T-helper 1 cell (primary cell): ENCODE measurements at places on chromosomes 5 and 9.
A peak's percentile ranks its signal among the peaks of the same experiment; 100 is the strongest.

GRCh38 chr5:132277971-132278853 is 16.0 kb upstream of the SLC22A4 start:
- DNase-seq = no peak

- no peak for DNase-seq
Observed at GRCh38 chr9:20929276-20929675, 102.2 kb downstream of the HACD4 start.

DNA sequence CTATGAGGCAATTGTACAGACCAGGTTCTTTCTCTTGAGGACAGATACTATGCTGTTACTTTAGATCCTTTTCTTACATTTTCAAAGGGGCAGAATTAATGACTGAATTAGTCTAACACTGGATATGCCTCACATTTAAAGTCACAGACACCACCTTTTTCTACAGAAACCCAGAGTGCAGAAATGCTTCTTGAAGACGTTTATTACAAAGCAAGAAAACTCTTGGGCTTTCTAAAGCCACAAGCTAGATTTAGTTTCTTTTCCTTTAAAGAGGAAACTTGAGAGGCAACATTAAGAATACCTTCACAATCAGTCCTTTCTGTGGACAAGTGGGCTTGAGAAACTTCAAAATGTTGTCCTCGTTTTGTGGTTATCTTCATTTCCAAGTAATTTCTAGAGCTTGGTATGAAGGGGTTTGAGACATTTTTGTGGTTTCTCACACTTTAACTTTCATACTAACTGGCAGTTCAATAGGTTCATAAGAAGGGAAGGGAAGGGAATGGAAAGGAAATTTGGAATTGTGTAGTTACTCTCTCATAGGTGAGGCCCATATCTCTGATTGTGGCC is 527.4 kb downstream of the RASEF start:
- DNase-seq = no peak

- DNase-seq = no peak
Observed at GRCh38 chr5:82847562-82847961, 229.6 kb downstream of the TMEM167A start.

DNA sequence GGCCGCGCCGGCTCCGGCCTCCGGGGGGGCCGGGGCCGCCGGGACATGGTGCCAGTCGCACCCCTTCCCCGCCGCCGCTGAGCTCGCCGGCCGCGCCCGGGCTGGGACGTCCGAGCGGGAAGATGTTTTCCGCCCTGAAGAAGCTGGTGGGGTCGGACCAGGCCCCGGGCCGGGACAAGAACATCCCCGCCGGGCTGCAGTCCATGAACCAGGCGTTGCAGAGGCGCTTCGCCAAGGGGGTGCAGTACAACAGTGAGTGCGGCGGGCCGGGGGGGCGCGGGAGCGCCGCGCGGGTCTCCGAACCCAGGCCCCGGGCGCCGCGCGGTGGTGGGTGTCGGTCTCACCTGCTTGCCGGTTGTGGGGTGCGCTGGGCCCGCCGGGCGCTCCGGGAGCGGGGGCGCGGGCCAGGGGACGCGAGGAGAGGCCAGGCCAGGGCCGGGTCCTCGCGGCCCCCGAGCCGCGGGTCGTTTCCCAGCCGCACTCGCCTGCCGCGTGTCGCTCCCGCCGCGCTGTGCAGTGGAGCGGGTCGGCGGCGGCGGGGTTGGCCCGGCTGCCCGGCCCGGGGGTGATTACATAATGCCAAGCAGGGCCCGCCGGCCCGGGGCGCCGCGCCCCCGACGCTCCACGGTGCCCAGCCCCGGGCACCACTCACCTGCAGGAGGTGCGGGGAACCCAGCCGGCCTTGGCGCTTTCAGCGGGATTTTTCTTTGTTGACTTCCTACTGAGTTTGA is 492 bp downstream of the RABL6 start:
- no peak for DNase-seq

- no peak for DNase-seq
Observed at GRCh38 chr5:137470111-137470920, 28.8 kb downstream of the SPOCK1 start.

- no peak for DNase-seq
Observed at GRCh38 chr9:85053206-85053786, 383.8 kb downstream of the NTRK2 start.

GRCh38 chr9:133990366-133991213 is 1.5 kb downstream of the VAV2 start:
- DNase-seq = no peak

DNA sequence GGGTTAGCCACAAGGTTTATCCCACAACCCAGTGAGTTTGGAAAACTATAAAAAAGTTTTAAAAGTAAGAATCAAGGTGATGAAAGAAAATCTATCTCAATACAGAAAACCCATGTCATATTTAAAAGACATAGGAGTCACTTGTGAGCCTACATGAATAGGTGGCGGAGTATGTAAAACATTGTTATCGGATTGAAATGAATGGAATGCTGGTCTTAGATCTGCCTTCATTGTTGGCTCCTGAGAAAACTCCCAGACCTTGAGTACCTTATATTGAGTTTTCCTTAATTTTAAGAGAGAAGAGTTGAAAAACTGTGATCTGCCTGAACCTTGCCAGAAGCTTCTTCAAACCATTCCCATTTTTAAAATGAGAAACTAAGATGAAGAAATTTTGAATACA is 551.1 kb downstream of the EFNA5 start:
- no peak for DNase-seq

DNA sequence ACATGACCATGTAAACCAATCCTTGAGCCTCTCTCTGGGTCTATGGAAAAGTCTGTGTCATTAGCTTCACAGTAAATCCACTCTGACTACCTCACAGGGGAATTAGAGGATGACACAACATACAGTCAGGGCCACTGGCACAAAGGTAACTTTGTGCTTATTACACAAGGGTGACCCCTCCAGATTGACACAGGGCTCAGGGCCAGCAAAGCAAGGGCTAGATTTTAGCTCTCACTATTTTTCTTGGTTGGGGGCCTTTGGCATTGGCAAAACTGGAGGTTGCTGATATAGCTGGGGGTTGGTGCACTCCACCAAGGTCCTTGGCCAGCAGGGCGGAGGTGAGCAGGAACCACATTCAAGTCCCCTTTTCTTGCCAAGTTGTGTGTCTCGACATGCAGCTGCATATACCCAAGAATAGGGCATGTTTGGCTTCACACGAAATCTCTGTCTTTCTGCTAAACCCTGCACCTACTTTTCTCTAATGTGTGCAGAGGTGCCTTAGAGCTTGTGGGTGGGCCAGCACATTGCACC is 15.2 kb upstream of the OSMR start:
- DNase-seq = no peak

GRCh38 chr5:56314529-56314928 is 81.4 kb upstream of the ANKRD55 start:
- DNase-seq = no peak

DNA sequence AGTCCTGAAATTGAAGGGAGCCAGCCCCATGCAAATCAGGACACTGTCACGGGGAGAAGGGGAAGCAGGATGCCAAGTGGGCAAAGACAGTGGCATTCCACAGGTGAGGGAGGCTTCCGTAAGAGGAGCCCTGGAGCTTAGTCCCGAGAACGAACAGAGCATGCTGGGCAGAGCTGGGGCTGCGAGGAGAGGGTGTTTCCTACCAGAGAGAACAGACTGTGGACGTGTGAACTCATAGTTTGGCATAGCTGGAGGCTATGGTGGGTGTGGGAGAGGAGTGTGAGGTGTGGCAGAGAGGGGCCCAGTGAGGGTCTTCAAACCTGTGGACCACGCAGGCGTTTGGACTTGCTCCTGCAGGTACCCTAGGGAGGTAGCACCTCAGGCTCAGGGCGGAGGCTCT is 102.8 kb upstream of the SMIM23 start:
- DNase-seq = no peak

GRCh38 chr5:88663793-88664216 is 219.2 kb downstream of the MEF2C start:
- no peak for DNase-seq

DNA sequence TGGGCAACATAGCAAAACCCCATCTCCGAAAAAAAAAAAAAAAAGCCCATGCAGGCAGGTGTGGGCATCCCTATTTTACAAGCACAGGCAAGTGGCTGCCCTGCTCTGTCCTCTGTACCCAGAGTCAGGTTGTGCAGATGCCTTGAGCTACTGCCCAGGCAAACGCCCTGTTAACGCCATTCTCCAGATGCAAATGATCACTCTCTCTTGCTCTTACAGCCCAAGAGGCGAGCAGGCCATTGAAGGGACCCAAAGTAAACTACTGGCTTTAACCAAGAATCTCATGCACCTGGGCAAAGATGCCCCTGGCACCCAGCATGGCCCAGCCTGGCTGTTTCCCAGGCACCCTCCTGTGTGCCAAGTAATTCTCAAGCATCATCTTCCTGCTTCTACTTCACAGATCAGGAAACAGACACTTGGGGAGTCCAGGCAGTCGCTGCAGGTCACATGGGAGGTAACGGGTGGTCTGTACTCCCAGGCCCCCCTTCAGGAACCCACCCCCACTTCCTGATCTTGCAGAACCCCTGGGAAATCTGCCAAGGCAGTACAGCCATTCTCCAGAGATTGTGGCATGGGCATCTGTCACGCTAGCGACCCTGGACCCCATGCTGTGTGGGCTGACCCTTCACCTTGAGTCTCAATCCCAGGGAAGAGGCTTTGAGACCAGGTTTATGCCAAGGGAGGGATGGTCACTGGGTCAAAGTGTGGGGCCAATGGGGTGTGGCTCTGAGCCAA is 14.2 kb downstream of the EEIG1 start:
- no peak for DNase-seq

GRCh38 chr5:26791433-26791832 is 247.0 kb downstream of the CDH9 start:
- DNase-seq = no peak

GRCh38 chr5:58708456-58708855 is 125.6 kb downstream of the RAB3C start:
- DNase-seq = no peak

DNA sequence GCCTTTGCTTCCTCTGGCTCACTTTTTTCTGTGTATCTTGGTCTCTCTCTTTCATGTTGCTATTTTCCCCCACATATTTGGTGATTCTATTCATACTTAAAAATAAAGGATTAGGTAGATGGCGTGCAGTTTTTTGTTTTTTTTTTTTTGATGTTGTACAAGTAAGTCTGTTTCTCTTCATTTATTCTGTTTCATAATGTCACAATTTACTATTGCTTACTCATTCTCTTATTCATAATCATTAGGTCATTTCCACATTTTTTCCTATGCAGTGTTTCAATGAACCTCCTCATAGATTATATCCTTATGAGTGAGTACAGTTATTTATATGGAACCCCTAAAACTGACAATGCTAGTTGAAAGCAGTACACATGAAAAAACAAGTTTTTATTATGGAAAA is 136.3 kb downstream of the APBA1 start:
- no peak for DNase-seq

GRCh38 chr9:134546746-134547145 is 94.9 kb upstream of the COL5A1 start:
- DNase-seq = no peak

GRCh38 chr9:17134396-17135294 is at the start of gene CNTLN:
Gene CNTLN (plus strand): TSS chr9:17135040. CDS start chr9:17135066, 26 bp downstream.
- no peak for DNase-seq

GRCh38 chr9:8856396-8857067 is 1057.0 kb upstream of the DMAC1 start:
- no peak for DNase-seq

DNA sequence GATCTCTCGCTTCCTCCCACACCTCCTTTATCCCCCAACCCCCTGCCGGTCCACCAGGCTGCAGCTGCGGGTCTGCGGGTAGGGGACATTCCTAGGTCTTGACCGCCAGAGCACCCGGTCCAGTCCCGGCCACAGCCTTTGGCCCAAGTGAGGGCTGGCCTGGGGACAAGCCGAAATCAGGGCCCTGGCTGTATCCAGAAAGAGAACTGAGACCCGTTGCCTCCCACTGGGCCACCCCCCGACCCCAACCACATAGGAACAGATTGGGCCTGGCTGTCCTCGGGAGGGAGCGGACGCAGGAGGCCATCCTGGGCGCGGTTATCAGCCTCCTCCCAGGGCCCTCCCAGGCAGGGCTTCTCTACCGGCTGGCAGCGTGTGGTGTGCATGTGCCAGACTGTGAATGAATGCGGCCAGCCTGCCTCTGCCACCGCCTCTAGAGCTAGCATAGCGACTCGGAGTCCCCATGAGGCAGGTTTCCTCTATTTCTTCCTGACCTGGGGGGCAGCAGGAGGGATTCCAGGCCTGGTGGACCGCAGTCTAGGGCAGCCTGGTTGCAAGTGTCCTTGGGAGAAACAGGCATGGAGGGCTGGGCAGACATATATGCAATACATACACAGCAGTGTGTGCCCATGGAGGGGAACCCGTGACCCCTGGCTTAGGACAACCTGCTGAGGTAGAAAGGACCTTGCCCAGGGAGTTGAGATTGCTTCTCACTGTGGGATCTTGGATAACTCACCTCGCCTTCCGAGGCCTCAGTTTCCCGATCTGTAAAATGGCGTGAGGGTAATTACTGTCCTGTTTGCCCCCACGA is 1.2 kb downstream of the N4BP3 start:
- DNase-seq = peak; percentile 37

DNA sequence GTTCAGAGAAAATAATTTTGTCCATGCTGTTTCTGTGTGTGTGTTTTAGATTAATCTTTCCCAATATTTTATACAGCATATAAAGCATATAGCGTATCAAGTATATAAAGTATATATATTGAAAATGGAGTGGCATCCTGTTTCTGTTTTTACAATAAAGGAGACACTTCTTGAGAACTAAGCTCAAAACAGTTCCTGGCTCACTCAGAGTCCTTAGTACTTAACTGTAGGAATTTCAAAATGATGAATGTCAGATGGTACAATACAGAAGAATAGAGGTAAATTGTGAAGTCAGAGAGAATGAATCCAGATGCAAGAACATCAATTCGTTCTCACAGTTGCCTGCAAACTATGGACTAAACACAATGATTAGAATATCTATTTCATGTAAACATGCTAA is 68.7 kb upstream of the TAS2R1 start:
- no peak for DNase-seq

GRCh38 chr9:116260531-116260930 is 106.9 kb downstream of the PAPPA start:
- DNase-seq = no peak

DNA sequence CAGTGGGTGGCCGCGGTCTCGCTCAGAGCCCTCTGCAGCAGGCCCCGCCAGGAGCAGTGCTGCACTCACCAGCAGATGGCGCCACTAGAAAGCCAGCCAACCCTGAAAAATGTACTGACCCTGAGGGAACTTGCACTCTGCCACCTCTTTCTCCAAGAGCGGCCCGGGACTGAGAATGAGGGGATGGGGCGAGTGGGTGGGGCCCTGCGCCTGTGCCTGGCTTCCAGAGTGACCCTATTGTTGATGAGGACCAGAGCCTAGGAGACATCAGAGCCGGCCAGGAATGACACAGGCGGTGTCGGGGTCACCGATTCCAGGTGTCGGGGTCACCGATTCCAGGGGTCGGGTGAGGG is 2.9 kb upstream of the IL17B start:
- DNase-seq = peak; percentile 62

GRCh38 chr9:125760537-125760936 is 13.4 kb downstream of the PBX3 start:
- DNase-seq = no peak

DNA sequence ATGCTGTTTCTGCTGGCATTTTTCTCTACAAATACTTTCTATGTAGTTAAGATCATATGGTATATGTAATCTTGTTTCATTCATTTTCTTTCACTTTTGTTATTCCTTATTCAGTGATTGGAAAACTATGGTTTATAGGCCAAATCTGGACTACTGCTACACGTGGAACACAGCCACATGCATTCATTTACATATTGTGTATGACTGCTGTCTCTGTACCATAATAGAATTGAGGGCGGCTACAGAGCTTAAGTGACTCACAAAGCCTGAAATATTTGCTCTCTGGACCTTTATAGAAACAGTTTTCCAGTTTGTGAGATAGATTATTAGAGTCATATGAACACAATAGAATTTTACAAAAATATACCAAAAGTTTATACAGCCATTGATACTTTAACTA is 133.6 kb upstream of the CDKN2B start:
- no peak for DNase-seq

GRCh38 chr5:39478863-39479262 is 54.1 kb upstream of the DAB2 start:
- no peak for DNase-seq
